ENCODE measurements at places on chromosomes 4 and X.

GRCh38 chr4:24117975-24118374 is 228.1 kb upstream of the PPARGC1A start:
- peak; percentile 49 for DNase-seq

DNA sequence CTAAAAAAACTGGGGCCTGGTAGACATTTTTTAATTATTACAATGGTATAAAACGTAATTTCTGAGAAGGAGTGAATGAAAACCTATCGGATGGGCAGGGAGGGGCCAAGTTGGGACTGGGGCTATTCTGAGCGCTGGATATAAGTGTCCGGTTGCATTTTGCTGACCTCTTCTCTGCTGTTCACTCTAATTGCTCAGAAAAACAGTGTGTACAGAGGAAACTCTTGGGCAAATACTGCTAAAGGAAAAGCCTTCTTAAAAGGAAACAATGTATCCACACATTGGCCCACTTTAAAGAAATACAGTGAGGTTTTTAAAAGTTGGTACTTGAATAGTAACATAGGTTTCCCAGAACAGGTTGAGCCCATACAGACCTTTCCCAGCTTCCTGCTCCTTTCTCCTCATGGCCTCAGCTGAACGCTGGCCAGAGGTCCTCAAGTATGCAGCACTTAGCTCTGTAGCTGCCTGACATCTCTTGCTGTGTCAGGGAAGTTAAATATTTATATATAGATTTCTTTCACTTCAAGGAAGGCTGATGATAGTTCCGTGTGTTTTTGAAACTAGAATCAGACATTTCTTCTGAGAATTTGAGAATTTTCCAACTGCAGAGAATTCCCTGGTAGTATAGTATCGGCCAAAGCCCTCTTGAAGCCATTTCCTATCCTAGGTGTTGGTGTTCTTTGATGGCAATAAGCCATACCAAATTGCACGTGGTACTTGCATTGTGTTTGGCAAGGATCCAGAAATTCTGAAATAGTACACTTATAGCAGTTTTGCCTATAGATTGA is 97.1 kb upstream of the SLC4A4 start:
- DNase-seq, result no peak

- no peak for DNase-seq
Measured at GRCh38 chr4:186689476-186689875, 34.2 kb downstream of the FAT1 start.

DNA sequence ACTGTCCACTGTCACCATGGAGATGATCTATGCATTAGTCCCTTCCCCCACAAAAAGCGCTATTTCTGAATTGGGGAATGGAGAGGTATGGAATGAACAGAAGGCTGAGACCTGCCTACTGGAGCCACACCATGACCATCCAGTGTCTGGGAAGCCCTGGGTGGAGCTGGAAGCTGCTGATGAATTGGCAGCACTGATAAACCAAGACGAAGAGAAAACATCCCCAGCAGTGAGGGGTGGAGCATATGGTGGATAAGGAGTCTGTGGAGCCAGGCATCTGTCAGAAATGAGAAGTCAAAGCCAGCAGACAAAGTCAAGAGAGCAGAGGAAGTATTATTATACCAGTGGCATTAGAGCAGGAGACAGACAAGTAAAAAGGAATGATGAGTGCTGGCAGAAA is 13.2 kb downstream of the CC2D2A start:
- DNase-seq, result no peak

GRCh38 chr4:2337896-2338295 is 76.0 kb upstream of the MXD4 start:
- no peak for DNase-seq

GRCh38 chrX:135740681-135741149 is 27.3 kb downstream of the CT45A1 start:
- DNase-seq, result no peak

DNA sequence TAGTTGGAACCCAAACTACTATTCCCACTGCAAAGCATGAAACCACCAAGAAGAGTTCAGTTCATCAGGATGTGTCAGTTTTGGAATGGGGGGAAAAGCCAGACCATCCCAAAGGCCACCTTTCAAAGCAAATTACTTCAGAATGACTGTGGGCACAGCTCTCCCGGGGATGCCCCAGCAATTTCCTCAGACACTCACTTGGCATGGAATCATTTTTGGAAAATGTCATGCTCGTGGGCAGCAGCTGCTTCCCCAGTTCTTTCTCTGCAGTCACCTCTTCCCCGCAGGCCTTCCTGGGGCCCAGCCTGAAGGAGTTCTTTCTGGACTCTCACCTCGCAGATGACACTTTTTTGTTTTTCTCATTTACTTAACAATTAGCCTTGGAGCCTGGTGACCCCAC is 350.3 kb downstream of the NR3C2 start:
- DNase-seq, result no peak

DNA sequence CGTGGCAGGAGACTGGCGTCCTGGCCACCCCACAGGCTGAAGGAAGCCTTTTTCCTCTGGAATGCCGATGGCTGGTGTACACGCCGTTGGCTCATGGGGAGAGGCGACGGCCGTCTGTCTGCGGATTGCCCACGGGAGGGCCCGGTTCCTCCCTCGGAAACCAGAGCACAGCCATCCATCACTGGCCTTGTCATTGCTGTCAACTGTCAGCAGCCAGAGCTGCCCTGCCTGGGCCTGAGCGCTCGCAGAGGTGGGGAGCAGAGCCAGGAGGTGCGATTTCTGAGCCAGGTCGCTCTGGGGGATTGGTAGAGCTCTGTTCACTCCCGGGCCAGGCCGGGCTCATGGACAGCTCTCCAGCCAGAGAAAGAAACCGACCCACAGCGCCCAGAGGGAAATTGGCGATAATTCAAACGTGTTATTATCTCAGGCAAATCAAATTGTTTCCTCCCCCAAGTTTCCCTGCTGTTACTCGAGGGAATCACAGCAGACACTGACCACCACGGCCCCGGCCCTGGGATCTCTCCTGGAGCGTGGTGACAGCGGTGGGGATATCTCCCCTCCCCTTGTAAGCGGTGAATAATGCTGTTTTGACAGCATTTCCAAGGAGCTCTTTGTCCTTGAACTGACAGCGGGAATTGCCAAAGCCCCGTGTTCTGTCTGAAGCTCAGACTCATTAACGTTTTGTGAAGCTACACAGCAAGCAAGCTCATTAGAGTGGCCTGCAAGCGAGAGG is 220.9 kb upstream of the PSAPL1 start:
- no peak for DNase-seq

DNA sequence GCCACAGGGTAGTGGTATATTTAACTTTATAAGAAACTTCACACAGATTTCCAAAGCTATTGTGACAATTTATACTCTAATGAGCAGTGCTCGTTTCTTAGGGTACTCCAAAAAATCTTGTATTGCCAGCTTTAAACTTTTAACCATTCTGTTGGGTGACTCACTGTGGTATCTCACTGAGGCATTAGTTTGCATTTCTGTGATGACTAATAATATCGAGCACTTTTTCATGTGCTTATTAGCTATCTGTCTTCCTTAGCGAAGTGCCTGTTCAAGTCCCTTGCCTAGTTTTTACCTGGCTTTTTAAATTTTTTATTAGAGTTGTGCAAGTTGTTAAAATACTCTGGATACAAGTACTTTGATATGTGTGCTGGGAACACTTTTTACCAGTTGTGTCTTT is 5.5 kb downstream of the PNMA3 start:
- no peak for DNase-seq

DNA sequence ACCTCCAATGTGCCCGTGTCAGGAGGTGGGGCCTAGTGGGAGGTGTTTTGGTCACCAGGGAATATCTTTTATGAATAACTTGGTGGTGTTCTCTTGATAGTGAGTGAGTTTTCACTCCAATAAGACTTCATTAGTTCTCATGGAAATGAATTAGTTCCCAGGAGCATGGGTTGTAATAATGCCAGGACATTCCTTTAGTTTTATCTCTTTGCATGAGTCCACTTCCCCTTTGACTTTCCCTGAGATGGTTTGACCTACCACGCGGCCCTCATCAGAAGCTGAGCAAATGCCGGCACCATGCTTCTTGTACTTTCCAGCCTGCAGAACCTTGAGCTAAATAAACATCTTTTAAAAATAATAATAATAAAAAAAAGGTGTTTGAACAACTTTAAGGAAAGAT is 112.9 kb upstream of the ACSL4 start:
- DNase-seq, result no peak

DNA sequence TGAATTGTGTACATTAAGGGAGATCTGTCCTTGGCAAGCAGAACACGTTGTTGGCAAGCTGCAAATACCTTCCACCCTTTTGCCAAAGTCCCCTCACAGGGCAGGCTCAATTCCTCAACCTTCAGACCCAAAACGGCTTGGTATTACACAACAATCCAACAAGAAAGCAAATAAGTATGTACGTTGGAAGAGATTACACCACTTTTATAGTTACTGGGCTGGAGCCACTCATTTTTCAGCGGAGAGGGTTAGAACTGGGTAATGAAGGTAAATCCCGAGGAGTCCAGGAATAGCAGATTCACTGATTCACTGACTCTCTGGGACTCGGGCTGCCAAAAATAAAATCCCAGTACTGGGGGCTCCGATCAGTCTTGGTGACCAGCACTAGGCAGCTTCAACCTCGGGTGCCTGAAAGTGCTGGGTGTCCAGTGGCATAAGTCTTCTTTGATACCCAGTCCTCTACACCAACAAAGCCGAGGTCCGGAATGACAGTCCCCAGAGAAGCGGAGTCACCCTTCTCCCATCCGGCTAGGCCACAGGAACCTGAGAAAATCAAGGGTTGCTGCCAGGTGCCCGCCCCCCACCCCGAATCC is 587 bp downstream of the TIMM8A start:
- DNase-seq, result no peak

DNA sequence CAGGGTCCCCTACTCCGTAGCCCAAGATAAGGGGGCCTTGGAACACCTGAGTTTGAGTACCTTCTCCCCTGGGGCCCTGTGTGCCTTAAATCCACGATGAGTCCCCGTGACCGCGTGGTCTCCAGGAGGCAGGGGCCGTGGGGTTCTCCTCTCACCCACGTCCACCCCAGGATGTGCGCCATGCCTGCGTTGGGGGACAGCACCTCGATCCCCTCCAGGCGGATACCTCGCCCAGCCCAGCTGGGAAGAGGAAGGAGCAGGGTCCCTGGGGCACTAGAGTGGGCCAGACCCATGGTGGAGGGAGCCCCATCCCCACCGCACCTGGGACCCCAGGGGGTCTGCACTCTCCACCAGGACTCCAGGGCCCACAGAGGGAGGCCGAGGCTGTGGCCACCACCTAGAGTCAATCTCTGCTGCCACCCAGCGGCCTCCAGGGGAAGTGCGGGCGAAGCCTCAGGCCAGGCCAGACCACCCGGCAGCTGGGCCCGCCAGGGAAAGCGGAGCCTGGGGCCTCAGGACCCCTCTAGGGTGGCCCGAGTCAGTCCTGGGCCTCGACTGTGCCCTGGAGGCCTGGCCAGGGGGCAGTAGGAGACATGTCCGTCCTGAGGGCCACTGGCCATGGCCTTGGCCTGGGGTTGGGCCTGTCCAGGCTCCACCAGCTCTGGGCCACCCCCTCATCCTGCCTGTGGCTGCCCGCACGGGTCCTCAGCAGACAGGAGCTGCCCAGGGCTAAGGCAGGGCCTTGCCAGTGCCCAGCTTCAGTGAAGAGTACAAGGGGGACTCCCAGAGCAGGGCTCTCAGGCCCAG is 55.0 kb downstream of the FAM53A start:
- DNase-seq, result peak; percentile 79

DNA sequence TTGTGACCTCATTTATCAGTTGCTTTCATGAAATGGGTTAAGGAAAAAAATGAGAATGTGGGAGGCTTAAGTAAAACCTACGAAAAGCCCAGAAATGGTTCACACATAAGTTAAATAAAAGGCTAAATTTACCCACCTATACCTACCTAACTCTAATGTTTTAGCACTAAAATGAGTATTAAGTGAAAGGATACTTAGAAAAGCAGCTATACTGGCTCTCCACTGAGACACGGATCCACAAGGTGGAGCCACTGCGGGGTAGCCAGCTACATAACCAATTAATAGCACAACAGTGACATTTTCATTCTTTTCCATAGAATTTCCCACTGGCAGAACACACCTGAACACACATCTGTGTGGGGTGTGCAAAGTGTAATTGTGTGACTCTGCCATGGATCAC is 101.9 kb downstream of the MAML3 start:
- DNase-seq, result peak; percentile 28

GRCh38 chrX:68675571-68675970 is 28.1 kb downstream of the STARD8 start:
- peak; percentile 51 for DNase-seq

GRCh38 chrX:115958687-115959359 is 211.7 kb upstream of the AGTR2 start:
- DNase-seq, result no peak

GRCh38 chr4:8319061-8319460 is 49.5 kb downstream of the HTRA3 start:
- peak; percentile 17 for DNase-seq

DNA sequence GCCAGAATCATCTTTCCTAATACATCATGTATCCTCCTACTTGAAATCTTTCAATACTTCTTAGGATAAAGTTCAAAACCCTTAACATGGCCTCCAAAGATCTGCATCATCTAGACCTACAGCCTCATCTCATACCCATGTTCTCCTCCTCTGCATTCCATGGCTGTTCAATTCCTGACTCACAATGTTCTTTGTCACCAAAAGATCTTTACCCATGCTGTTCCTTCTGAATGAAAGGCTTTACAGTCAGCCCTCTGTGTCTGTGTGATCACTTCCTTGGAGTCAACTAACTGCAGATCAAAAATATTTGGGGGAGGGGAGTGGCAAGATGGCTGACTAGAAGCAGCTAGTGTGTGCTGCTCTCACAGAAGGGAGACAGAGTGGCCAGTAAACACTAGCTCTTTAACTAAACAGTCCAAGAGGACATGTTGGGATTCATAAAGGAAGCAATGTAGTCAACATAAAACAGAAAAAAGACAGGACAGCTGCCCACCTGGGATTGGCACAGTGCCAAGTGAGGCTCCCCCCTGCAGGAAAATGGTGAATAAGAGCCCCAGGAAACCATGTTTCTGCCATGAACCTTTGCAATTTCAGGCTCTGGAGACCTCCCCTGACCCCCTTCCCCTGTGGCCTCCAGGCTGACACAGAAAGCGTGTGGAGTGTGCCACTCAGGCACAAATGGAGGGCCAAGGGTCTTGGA is 31.9 kb downstream of the CBR4 start:
- no peak for DNase-seq

DNA sequence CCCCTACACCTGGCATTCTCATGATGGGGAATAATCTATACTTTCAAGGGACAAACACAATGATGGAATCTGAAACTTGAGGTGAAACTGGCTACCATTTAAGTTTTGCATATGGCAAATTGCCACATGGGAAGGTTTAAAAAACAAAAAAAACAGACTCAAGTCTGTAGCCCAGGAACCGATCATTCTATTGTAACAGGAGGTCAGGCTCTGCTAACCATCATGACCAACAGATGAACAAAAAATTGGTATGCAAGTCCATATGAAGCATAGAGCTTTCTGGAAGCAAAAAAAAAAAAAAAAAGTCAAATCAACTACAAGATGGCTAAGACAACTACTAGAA is 594.3 kb upstream of the DIPK2B start:
- no peak for DNase-seq

- no peak for DNase-seq
Measured at GRCh38 chrX:104195489-104196084, 29.3 kb downstream of the FAM199X start.

GRCh38 chr4:8082517-8083055 is 76.0 kb downstream of the ABLIM2 start:
- no peak for DNase-seq

GRCh38 chr4:8112036-8112576 is 46.5 kb downstream of the ABLIM2 start:
- DNase-seq, result no peak

Data from femur (tissue), 1 donor.